HTR-8/SVneo (cell line): ENCODE measurements at places on chromosomes 11 and 22.

- DNase-seq = no peak
Measured at GRCh38 chr11:57343825-57344224, 5.7 kb downstream of the P2RX3 start.

- no peak for DNase-seq
Measured at GRCh38 chr22:50730013-50730891, 7.8 kb upstream of the ACR start.

DNA sequence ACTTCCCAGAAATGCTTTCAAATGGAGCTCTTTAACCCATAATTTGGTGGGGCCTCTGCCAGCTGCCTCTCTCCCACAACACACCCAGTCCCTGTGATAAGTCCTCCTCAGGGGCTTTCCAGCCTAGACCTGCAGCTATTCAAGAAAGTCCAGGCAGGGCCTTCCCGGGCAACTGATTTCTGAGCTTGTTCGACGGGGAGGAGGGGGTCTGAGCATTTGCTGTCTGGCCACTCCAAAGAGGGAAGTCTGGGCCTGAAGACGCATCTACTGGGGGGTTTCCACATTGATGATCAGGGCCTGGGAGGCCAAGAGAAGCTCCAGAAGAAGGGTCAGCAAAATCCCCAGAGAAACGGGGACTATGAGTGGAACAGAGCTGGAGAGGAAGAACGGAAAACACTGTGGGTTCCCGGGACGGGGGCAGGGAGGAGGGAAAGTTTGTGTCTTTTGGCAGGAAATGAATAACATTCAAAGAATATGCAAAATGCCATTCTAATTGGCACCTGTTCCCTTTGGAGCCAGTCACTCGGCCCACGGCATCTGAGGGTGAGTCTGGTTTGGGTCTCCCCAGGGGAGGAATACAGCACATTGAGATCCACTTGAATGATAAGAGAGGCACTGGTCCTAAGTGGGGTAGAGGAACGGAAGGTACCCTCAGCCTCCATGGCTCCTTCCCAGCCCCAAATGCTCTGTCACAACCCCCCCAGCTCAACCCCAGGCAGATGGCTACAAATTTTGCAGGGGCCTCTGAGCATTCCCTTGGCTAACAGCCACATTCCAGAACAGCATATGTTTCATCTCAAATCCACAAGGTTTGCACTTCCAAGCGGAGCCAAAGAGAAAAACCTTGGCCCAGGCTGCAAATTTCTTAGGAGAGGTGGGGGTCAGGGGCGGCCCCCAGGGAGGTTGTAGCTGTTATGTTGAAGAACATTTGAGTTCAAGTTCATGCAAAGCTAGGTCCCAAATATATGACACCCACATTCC lies 72.0 kb downstream of the RPUSD4 start:
- no peak for DNase-seq

DNA sequence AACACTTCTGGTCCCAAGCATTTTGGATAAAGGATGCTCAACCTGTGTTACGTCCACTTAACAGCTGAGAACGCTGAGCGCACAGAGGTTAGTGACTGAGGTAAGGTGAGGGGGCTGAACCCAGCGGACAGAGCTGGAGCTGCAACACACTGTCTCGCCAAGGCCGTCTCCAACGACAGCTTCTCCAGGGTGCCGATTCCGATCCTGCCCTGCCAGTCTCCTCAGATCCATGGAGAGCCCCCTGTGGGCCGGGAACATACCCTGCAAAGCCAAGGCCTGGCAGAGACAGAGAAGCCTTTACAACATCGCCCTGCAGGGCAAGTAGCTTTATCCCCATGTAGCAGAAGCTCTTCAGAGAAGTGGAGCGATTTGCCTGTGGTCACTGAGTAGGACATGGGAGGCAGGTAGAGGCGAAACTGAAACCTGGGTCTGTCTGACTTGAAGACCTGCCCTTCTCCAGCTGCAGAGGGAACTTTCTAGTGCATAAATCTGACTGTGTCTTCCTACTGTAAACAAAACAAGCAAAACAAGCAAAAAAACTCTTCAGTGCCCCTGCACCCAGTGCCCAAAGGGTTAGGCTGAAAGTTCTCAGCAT lies 72.8 kb downstream of the SCUBE1 start:
- DNase-seq = no peak

DNA sequence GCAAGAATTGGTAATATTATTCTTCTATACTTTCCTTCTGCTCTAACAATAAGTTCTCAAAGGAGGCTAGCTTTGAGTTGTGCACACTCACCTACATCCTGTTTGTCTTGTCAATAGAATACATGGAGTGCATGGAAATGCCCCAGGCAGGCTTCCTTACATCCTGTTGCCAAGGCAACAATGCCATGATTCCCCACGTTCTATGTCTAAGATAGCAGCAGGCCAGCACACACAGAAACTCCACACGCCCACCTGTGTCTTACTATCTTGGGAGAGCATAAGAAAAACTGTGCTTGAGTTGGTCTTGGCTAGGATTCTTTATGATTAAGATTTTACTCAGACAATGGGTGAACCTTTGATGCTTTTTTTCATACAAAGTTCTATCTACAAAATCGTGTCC lies 379.2 kb downstream of the AASDHPPT start:
- no peak for DNase-seq

DNA sequence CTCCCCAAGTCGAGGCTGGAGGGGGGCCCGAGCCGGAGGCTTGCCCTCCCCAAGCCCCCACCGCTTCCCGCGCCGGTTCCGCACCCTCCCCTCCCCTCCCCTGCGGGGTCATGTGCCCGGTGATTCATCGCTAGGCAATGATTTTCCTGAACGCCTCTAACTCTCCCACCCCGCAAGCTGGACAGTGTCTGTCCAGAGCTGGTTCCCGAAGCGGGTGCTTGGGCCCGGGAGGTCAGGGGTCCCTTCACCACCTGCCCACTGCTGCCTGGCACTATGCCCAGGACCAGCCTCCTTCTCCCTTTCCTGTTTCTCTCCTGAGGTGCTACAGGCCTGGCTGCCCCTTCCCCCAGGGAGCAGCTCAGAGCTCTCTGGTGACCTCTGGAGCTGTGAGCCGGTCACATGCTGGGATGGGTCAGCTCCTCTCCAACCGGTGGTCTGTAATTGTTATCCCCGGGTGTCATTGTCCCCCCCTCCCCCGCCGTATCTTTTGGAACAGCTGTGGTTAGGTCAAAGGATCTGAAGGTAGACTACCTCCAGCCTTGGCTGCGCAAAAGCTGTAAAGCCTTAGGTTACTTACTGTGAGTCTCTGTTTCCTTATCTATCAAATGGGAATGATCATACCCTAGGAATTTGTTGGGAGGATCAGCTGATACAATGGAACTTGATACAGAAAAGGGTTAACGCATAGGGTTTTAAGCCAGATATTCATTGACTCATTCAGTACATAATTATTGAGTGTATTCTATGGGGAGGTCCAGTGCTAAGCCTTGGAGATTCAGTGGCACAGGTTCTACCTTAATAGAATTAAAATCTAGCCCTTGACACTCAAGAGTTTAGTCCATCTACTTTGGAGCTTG lies 753 bp downstream of the STX3 start:
- DNase-seq = peak; percentile 77

GRCh38 chr11:68096962-68097361 lies 24.2 kb downstream of the CHKA start:
- DNase-seq = no peak

DNA sequence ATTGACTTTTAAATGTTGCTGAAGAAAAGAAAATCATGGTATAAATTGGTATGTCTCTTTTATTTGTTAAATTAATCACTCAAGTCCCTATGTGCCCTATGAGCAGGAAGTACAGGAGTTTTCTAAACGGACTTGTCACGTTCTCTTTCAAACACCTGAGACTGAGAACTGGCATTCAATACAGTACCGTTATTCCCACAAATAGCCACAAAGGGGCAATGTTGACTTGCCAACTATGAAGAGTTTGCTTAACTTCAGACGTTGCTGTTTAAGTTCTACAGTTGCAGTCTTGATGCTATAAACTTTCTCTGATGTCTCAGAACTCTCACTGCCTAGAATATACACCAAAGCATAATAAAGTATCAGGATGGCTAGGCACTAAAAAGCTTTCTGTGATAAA lies 7.6 kb downstream of the OR56A1 start:
- peak; percentile 2 for DNase-seq

GRCh38 chr11:9893474-9893873 lies 229.6 kb downstream of the SWAP70 start:
- no peak for DNase-seq

DNA sequence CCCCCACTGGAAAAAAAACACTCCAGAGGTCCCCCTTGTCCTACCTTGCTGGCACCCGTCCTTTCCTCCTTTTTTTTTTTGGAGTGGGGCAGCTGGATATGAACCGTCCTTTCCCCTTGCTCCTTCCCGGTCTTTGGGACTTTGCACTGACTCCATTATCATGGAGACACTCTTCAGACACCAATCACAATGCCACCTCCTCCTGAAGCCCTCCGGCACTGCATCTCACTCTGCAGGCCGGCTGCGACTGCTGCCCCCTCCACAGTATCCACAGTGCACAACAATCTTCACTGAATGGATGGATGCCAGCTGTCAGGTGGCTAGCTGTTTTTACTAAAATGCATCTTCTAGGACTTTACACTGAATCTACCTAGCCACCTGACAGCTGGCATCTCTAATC lies 12.7 kb upstream of the RGL4 start:
- DNase-seq = no peak

GRCh38 chr11:68028802-68029545 lies 1.5 kb upstream of the NDUFS8 start:
- DNase-seq = no peak

DNA sequence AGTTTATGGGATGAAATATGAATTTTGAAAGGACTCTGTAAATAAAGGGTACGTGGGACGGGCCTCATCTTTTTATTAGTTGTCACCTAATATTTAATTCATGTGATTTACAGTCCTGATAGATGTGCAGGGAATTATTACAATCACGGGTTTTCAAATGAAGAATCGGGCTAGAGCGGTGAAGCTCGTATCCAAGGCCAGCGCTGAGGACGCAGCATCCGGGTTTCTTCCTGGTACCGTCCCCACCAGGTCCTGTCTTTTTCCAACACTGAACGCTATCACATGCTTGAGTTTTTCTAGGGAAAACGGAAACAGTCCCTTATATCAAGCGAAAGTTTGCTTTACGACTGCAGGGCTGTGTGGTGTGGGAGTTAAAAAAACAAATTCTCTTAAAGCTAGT lies 787 bp downstream of the SMDT1 start:
- DNase-seq = no peak

DNA sequence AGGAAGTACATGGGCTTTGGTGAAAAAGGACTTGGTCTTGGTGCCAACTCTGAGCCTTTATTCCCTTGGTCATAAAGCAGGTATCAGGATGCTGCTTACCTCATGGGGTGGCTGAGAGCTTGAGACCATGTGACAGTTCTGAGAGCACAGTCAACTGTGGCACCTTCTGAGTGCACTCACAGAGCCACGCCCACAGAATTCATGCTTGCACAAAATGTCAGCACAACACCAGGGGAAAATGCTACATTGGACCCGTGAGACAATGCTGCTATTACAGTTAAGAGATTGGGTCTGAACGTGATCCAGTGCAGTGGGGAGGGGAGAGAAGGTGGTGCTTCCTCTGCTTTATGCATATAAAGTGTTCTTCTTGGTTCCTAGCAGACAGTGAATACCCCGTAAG lies 79.5 kb upstream of the SPON1 start:
- no peak for DNase-seq

- DNase-seq = no peak
Measured at GRCh38 chr22:28917747-28918549, 34.6 kb downstream of the ZNRF3 start.

DNA sequence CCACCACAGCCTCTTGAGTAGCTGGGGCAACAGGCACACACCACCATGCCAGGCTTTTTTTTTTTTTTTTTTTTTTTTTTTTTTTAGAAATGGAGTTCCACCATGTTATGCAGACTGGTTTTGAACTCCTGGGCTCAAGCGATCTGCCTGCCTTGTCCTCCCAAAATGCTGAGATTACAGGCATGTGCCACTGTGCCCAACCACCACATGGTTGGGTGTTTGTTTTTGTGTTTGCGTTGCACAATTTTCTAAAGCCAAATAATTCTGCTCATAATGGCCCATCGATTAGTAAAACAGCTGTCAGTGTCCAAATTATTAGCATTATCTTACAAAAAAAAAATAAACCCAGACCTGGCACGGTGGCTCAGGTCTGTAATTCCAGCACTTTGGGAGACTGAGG lies 65.8 kb downstream of the DDIAS start:
- no peak for DNase-seq

DNA sequence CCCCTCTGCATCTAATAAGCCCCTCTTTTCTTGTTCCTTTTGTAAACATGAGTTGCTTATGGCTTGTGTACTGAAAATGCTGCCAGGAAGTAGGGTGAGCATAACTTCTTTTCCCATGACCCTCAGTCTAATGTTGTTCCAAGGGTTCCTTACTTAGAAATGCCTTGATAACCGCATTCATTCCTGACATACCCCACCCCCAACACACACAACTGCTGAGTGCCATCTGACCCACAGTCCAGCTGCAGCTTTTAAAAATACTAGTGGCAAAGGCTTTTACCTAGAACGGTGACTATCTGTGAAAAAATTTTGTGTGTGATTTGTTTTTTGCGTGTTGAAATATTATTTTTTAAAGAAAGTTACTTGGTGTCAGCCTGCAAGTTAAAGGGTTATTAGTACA lies 52.6 kb downstream of the ARHGAP42 start:
- peak; percentile 85 for DNase-seq

GRCh38 chr11:66951927-66952337 lies 6.3 kb downstream of the PC start:
- DNase-seq = no peak

GRCh38 chr22:42511401-42511891 lies 8.2 kb downstream of the RRP7A start:
- no peak for DNase-seq
